HepG2 (cell line): ENCODE measurements at places on chromosomes 13 and 19. TPM values are rescaled to one million over a fixed set of nuclear protein-coding genes. Genes with fewer than 3 reads are reported as not detected.
A peak's percentile ranks its signal among the peaks of the same experiment; 100 is the strongest.

- no peak overlapping the region for H3K27ac ChIP-seq
- peaks cover 59% of the 10 kb centered on the region for H3K4me1 ChIP-seq
- DNase-seq: no peak
- H3K4me3 ChIP-seq: no peak overlapping the region
- no peaks in the 10 kb centered on the region for H3K27me3 ChIP-seq
Observed at GRCh38 chr19:38739440-38740256, 4.6 kb downstream of the CAPN12 start.

The NDUFB7 gene
- 198 and 244 TPM in 2 replicates for total RNA-seq

DNA sequence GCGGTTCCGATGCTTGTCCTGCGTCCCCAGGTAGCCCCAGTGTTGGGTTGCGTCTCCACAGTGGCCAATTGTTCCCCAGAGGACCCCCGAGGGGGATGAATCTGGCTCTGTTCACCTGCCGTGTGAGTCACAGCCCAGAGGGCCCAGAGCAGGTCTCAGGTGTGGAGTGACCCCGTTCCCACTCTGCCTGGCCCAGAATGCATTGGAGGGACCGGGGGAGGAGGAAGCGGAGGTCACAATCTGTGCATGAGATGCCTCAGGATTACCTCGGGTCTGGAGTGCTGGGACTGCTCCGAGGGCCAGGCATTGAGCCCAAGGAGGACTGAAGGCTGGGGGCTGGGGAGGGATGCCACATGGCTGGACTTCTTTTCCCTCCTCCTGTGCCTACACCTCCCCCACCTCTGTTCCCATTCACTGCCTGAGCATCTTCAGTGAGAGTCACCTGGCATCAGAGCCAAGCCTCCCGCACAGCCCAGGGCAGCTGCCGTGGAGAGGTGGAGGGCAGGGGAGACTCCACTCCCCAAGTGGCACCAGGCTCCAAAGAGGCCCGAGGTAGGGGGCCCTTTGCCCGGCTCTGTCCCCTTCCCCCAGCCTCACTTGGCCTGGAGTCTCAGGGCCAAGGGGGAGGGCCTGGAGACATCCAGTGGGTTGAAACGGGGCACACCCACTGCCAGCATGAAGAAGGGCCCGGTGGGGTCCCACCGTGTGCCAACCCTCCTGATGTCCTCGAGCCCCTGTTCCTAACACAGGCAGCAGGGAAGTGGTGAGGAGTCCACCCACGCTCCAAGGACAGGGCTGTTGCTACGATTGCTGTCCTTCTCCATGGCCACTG is 81.1 kb downstream of the CHST8 start:
- H3K4me3 ChIP-seq: no peak overlapping the region
- no peak for DNase-seq
- H3K27ac ChIP-seq: no peak overlapping the region
- H3K4me1 ChIP-seq: no peaks in the 10 kb centered on the region
- H3K36me3 ChIP-seq: no peaks in the 10 kb centered on the region

DNA sequence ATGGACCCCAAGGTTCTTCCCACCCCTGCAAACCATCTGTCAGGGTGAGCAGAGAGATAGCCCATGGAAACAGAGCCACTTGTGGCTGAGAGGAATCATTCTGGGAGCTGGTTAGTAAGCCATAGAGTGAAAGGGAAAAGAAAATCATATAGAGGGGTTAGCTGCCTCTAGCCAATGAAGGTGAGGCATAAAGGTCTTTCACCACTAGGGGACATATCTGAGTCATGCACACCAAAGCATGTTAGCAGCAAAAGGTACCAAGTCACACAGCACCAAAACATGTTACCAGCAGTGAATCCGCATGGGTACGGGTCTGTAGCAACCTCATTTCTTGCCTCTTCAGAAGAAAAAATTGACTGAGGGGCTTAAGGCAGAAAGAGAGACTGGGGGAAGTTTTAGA is 76.7 kb upstream of the ZNF43 start:
- H3K4me1 ChIP-seq: no peaks in the 10 kb centered on the region
- H3K4me3 ChIP-seq: no peak overlapping the region
- no peak overlapping the region for H3K27ac ChIP-seq
- no peaks in the 10 kb centered on the region for H3K36me3 ChIP-seq
- no peak for DNase-seq

GRCh38 chr19:1026783-1027649 is 608 bp downstream of the CNN2 start:
- no peaks in the 10 kb centered on the region for H3K27me3 ChIP-seq
- H3K27ac ChIP-seq: peak overlapping the region; percentile 78
- peaks cover 6% of the 10 kb centered on the region for H3K36me3 ChIP-seq

The PTH2 gene
- not detected in 2 replicates for total RNA-seq

DNA sequence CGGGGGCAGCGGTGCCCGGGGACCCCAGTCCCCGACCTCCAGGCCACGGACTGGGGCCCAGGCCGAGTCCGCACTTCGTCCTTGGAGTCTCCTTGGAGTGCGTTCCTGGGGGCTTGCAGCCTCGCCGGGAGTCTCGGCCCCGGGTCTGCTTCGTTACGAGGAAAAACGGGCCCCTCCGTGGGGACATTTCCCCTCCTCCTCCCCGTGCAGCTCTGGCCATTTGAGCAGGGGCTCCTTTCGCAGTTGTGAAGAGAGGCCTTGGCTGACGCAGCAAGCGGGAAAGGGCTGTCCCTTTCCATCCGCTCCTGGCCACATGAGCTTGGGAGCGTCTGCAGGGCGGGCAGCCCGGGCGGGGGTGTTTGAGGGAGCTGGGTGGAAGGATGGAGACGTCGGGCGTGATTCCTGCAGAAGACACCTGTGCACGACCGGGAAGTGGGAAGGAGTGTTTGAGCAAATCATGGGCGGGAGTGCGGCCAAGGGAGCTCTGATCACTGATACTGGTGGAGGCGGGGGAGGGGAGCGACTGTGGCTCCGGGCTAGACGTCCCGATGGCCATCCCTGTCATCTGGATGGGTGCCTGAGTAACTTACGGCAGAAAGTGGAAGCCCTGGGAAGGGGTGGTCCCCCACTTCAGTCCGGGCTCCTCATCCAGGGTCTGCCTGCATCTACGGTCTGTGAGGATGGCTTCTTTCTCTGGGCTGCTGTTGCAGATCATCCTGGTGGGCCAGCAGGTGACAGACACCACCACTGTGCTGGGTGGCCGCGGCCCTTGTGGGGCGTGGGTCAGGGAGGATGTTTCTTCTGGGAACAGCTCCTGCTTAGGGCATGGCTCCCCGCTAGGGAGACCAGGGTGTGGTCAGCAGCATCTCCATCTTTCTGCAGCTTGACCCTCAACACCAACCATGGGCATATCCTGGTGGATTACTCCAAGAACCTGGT is 736 bp downstream of the GPI start:
- H3K36me3 ChIP-seq: peaks cover 40% of the 10 kb centered on the region
- H3K4me3 ChIP-seq: peak overlapping the region; percentile 89

The ZNF726 gene
- not detected in 2 replicates for total RNA-seq

The PRR22 gene
- total RNA-seq: 0.77 and 2.3 TPM in 2 replicates

- H3K27ac ChIP-seq: peak overlapping the region; percentile 94
- H3K4me1 ChIP-seq: peaks cover 58% of the 10 kb centered on the region
- H3K36me3 ChIP-seq: peaks cover 3% of the 10 kb centered on the region
- H3K4me3 ChIP-seq: peak overlapping the region; percentile 90
Observed at GRCh38 chr13:32428581-32429432, 877 bp upstream of the N4BP2L1 start.

DNA sequence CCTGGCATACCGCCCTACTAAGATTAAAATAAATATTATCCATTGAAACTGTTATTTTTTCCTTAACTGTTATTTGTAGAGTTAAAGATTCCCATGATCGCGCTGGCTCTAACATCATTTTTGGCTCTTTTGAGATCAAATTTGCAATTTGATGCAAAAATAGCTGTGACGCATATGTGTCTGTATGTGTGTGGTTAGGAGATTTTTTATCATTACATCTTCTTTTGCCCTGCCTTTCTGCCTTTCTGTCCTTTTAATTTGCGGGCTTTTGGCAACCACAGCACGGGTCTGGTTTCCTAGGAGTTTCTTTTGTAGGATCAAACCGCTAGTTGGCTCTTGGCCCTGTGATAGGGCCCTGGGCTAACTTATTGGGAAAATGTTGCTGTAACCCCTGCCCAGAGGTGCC is 37.3 kb upstream of the ALOX5AP start:
- H3K27me3 ChIP-seq: no peaks in the 10 kb centered on the region; the same call in 1 of the 2 replicates
- H3K4me3 ChIP-seq: no peak overlapping the region
- no peak for DNase-seq
- no peaks in the 10 kb centered on the region for H3K4me1 ChIP-seq
- H3K36me3 ChIP-seq: no peaks in the 10 kb centered on the region

DNA sequence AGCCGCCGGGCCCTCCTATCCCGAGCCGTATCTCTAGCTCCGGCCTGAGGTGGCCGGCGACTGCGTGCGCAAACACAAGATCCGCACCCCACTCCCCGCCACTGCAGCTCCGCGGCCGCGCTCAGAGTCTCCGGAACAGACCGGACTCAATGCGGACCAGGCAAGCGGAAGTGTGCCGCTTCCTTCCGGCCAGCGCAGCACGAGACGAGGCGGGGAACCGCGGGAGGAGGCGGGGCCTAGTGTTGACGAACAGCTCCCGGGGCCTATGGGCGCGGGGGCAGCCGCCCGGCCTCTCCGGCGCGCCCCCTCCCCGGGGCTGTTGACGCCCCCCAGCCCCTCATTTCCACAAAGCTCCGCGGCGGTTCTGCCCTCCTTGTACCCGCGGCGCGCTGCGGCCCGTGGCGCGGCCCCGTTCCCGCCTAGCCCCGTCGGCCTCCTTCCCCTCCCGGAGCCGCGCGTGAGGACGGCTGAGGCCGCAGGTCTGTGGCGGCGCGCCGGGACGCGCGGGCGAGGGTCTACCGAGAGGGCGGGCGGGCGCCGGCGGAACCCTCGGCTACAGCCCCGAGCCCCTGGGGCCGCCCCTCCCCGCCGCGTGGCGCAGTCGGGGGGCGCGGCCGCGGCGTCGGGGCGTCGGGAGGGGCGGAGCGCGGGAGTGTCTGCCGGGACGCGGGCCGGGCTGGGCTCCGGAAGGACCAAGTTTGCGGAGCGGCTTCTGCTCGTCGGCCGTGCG is at the start of gene DPY19L3:
DPY19L3 (plus strand) TSS at position 340 of the 730 bp plus-strand sequence. CDS start 2,484 bp downstream, outside the sequence.
- DNase-seq: peak; percentile 88
- H3K36me3 ChIP-seq: peaks cover 24% of the 10 kb centered on the region
- H3K27ac ChIP-seq: peak within 1 kb of the TSS; percentile 95
- H3K4me3 ChIP-seq: peak within 1 kb of the TSS; percentile 90
- no peaks in the 10 kb centered on the region for H3K27me3 ChIP-seq

The PLK5 gene
- total RNA-seq: not detected in 2 replicates

The ZNF613 gene
- 8.3 and 9.6 TPM in 2 replicates for total RNA-seq

The GARIN5A gene
- total RNA-seq: not detected in 2 replicates

- no peak overlapping the region for H3K27ac ChIP-seq
- no peak overlapping the region for H3K4me3 ChIP-seq
- no peaks in the 10 kb centered on the region for H3K27me3 ChIP-seq
- H3K36me3 ChIP-seq: peaks cover 31% of the 10 kb centered on the region
- no peak for DNase-seq
- no peaks in the 10 kb centered on the region for H3K4me1 ChIP-seq
Observed at GRCh38 chr13:110648146-110648819, 32.9 kb downstream of the NAXD start.

- H3K4me1 ChIP-seq: no peaks in the 10 kb centered on the region
- no peaks in the 10 kb centered on the region for H3K36me3 ChIP-seq
- H3K4me3 ChIP-seq: no peak overlapping the region; the same call in 1 of the 2 replicates
- no peak overlapping the region for H3K27ac ChIP-seq
Observed at GRCh38 chr13:19890030-19890429, 26.6 kb upstream of the ZMYM5 start.
